ELF-1 (cell line): ENCODE measurements at places on chromosomes 4 and X.

DNA sequence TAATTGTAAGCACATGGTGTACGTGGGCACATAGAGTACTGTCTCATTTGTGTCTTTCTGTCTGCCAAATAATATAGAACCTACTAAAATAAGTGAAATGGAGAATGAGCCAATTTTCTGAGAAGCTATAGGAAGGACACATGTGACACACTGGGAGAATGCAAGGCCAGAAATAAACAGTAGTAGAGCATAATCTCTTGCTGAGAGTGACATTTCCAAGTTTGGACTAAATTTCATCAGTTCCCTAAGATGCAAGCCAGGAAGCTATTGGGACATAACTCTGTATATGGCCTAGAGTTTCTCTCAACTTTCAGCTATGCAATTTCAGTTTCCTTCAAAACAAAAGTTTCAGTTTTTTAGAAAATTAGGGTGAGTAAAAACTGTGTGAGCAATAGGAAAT is 638.7 kb downstream of the PCDH18 start:
- no peak for DNase-seq

- DNase-seq = peak; percentile 5
Measured at GRCh38 chr4:116016201-116016600, 902.8 kb upstream of the NDST4 start.

GRCh38 chr4:24798036-24798610 is 2.8 kb downstream of the SOD3 start:
- no peak for DNase-seq

DNA sequence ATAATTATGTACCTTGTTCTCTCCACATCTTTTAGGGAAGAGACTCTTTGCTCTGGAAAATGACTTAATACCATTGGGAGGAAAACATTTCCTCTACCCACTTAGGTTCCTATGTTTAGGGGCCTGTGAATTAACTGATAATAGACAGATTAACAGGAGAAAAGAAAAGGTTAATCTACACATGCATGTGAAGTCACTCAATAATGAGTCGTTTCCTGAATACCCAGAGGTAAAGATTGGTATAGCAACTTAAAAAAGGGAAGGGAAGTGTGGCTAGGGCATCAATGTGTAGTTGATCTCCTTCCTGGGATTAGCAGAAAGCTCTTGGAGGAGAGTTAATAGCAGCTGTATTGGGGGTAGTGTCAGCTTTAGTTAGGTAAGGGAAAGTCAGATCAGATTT is 419.5 kb upstream of the ATOH1 start:
- DNase-seq = peak; percentile 1

- DNase-seq = no peak
Measured at GRCh38 chr4:84031401-84031800, 467.7 kb downstream of the NKX6-1 start.

GRCh38 chrX:130415201-130415600 is 13.4 kb downstream of the RBMX2 start:
- no peak for DNase-seq

- no peak for DNase-seq
Measured at GRCh38 chr4:88481537-88481936, 24.6 kb downstream of the HERC5 start.
